CD4-positive, alpha-beta T cell treated with Interleukin-12 subunit alpha and Interleukin-12 subunit beta, for 1 hour (primary cell): ENCODE measurements at places on chromosomes 7 and 10.

DNA sequence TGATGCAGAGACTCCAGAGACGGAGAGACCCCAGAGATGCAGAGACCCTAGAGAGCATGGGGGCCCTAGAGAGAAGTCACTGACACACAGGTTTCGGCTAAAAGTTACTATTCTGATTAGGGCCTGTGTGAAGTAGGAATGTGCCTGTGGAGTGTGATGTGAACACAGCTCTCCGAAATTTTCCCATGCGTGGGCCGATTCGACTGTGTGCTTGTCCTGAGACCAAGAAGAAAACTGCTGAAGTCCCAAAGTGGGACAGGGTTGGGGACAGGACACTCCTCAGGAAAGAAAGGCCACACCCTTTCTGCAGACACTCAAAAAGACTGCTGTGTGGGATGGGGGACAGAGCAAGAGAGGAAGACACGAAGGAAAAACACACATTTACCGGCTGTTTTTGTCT lies 533.5 kb downstream of the PTPRN2 start:
- no peak for DNase-seq

- no peak for DNase-seq
Observed at GRCh38 chr7:74525140-74525539, 71.4 kb downstream of the GTF2IRD1 start.

- no peak for DNase-seq
Observed at GRCh38 chr10:95741807-95742467, 14.0 kb upstream of the ENTPD1 start.

GRCh38 chr10:74901301-74901700 lies 74.9 kb downstream of the KAT6B start:
- DNase-seq = no peak

- no peak for DNase-seq
Observed at GRCh38 chr10:20237091-20237570, 420.9 kb downstream of the PLXDC2 start.

DNA sequence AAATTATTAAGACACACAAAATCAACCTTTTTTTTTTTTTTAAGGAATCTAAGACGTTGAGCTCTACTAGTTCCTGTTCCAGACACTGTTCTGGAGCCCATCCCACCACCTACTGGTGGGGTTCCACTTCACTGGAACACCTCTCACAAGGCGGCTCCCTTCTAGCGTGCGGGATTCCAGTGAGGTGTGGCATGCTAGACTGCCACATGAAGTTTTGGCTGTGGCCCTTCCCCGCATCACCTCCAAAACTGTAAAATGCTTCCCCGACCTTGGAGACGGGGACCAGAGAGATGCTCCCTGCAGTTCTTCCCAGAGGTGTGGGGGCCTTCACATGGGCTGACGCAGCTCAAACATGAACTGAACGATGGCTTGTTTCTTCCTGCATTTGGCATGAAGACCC lies 12.6 kb downstream of the FAM53B start:
- no peak for DNase-seq

DNA sequence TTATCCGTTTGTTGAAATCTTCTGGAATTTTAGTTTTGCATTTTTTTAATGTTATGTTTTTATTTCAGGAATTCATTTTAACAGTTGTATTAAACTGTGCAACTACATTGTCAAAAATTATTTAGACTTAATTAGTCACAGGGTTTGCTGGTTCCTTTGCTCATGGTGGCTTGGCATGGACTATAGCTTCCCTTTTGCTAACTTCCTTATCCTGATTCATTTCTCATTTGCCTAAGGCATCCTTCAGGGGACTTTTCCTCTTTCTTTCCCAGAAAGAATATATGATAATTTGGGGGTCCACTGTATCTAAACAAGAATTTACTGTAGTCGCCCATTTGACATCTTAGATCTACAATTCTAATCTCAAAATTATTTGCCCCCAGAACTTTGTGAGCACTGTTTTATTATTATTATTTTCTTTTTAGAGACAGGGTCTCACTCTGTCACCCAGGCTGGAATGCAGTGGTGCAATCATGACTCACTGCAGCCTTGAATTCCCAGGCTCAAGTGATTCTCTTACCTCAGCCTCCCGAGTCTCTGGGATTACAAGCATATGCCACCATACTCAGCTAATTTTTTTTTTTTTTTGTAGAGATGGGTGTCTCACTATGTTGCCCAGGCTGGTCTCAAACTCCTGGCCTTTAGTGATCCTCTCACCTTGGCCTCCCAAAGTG lies 13.9 kb downstream of the FIGNL1 start:
- no peak for DNase-seq

DNA sequence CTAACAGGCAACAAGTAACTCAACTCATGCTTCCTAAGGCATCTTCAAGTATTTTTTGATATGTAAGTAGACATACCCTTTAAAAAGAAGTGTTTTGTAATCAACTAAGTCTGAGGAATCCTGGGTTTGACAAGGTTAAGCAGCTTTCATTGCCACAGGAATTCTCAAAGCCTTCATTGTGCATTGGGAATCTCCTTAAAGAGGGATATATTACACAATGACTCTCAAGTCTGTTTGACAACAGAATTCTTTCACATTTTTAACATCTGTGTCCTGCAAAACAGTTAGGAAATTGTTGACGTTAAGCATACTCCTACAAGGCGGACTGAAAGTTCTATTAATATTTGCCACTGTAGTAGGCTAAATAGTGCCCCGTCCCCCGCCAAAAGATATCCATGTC lies 71.4 kb downstream of the SGMS1 start:
- DNase-seq = no peak

DNA sequence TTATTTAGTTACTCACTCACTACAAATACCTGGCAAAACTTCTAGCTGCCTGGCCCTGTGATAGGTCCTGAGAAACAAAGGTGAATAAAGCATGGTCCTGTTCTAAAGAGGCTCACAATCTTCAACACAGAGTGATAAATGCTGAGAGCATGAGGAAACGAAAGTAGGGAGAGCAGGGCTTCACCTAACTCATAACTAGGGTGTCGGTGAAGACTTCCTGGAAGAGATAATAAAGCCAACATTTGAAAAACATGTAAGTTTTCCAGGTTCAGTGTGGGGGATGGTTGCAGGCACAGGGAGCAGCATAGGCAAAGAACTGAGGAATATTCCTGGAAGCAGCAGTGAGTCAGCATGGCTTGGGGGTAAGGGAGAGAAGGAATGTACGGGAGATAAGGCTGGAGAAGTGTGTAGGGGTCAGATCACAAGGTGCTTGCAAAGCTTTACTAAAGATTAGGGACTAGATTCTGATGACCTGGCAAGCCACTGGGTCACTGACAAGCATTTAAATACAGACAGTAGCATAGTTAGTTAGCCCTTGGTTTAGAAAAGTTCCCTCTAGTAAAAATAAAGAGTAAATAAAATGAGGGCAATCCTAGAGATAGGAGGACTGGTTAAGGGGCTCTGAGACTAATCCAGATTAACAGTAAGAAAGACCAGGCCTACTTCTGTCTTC lies 5.1 kb downstream of the KEL start:
- no peak for DNase-seq

GRCh38 chr10:124268976-124269375 lies 149.7 kb downstream of the OAT start:
- no peak for DNase-seq

GRCh38 chr7:87058744-87059524 lies 520 bp downstream of the ELAPOR2 start:
- peak; percentile 6 for DNase-seq

- no peak for DNase-seq
Observed at GRCh38 chr10:91339729-91340128, 70.4 kb upstream of the HECTD2 start.

- DNase-seq = peak; percentile 62
Observed at GRCh38 chr7:127391591-127392181, 822 bp downstream of the ZNF800 start.

- DNase-seq = no peak
Observed at GRCh38 chr10:36765782-36766414, 359.5 kb upstream of the ANKRD30A start.

DNA sequence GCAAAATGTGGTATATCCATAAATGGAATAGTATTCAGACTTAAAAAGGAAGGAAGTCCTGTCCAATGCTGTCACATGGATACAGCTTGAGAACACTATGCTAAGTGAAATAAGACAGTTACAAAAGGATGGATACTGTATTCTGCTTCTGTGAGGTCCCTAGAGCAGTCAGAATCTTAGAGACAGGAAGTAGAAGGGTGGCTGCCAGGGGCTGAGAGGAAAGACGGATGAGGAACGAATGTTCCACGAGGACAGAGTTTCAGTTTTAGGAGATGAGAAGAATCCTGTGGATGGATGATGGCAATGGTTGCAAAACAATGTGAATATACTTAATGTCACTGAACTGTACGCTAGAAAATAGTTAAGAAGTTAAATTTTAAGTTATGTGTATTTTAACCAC lies 3.8 kb downstream of the PRKCQ start:
- no peak for DNase-seq

- DNase-seq = no peak
Observed at GRCh38 chr7:28724563-28724962, 233.6 kb downstream of the TRIL start.
